ENCODE measurements at places on chromosomes 7 and 10.

- DNase-seq: no peak
Observed at GRCh38 chr10:85614981-85615380, 751.6 kb downstream of the GRID1 start.

GRCh38 chr10:80924063-80924952 is 386.6 kb downstream of the SH2D4B start:
- DNase-seq: no peak

DNA sequence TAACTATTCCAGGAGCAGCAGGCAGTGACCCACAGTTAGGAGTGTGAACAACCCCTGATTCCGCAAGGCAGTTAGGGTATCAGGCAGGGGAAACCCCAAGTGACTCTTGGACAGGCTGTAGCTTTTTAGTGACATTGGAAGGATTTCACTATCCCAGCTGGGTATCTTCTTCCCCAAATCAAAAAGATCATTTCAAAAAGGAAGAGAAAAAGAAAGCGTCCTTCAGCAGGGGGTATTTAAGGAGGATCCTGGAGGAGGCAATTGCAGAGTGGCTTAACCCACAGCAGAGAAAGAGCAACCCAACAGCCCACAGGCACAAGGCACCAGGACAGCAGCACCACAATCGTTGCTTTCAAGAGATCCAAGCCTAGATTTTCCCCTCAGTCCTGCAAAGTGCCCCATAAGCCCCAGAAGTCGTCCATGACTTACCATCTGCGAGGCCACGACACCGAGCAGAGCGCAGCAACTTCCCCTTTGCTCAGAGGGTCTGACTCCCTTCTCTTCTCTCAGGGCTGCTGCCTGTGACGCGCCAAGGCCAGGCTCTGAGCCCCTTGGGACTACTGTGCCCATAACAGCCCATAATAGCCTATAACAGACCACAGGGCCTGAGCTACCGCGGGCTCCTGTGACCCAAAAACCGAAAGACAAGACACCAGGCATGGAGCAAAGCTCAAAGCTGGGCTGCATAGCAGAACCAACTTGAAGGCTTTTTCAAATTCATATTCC is 19.8 kb downstream of the PIK3AP1 start:
- DNase-seq: no peak

GRCh38 chr10:10125676-10126075 is 892.0 kb upstream of the CELF2 start:
- no peak for DNase-seq

DNA sequence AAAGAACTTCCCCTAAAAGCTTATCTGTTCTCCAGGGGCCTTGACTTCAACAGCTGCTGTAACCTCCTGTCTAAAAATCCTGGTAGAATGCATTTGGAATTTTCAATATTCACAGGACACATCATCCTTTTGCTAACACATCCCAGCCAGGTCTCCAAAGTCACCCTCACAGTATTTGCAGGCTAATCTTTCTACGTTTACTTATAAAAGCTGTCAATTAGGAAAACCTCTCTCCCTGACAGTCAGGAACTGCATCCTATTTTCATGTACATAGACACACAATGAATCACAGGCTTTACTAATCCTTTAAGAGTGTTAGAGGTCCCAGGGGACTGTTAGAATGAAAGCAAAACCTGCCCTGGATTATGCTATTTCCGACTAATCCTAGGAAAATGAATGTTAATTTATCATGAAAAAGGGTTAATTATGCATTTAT is 102.2 kb downstream of the GFRA1 start:
- DNase-seq: no peak

- no peak for DNase-seq
Observed at GRCh38 chr7:40546616-40547501, 412.1 kb downstream of the SUGCT start.

DNA sequence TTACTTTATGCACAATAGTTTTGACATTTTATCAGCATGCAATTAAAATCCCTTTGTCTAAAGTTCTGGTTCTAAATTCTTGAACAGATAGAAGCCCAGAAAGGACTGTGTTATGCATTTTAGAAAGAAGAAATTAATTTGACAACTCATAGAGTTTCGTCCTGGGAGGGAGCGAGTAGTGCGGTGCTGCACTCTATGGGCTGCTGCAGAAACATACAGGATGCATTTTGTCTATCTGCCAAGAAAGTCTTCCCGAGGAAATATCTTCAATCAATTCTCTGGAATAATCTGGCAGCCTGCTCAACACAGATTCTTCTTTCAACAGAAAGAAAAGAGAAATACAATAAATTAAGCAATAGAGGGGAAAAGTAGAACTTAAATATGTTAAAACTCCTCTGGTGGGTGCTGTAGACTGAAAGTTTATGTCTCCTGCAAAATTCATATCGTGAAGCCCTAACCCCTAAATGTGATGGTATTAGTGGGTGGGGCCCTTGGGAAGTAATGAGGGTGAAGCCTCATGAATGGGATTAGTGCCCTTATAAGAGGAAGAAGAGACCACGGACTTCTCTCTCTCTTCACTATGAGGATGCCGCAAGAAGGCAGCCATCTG is 39.0 kb upstream of the IFRD1 start:
- DNase-seq: no peak

DNA sequence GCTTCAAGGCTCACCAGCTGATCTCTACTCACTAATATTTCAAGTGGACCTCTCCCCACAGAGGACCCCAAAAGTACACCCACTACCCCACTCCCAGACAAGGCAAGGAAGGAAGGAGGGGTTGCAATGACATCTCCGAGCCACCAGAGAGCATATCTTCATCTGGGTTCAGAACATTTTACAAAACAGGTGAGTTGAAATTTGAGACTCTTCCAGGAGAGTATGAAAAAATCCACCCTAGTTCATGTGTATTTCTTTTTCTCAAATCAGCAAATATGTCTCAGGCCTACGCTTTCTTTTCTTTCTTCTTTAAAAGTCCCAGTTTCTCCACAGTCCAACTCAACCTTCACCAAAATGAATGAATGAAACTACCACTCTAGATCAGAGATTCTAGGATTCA is 61.9 kb downstream of the SGMS1 start:
- DNase-seq: no peak

- no peak for DNase-seq
Observed at GRCh38 chr10:67858971-67859370, 21.0 kb upstream of the DNAJC12 start.

DNA sequence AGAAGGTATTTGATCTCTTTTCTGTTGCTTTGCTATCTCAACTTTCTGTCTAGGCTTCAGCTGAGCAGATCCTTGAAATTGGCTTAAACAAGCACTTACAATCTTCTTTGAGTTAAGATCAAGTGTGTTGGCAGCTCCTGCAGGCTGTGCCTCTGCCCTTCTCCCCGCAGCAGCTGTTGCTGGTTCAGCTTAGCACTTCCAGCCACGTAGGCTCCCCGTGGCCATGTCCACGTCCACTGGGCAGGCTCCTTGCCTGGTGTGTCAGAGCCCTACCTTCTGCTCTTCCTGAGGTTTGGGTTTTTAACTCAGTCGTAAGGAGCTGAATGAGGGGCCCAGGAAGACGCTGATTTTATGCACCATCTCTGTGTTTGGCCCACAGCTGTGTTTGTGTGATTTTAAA is 47.2 kb downstream of the CAMK1D start:
- no peak for DNase-seq

DNA sequence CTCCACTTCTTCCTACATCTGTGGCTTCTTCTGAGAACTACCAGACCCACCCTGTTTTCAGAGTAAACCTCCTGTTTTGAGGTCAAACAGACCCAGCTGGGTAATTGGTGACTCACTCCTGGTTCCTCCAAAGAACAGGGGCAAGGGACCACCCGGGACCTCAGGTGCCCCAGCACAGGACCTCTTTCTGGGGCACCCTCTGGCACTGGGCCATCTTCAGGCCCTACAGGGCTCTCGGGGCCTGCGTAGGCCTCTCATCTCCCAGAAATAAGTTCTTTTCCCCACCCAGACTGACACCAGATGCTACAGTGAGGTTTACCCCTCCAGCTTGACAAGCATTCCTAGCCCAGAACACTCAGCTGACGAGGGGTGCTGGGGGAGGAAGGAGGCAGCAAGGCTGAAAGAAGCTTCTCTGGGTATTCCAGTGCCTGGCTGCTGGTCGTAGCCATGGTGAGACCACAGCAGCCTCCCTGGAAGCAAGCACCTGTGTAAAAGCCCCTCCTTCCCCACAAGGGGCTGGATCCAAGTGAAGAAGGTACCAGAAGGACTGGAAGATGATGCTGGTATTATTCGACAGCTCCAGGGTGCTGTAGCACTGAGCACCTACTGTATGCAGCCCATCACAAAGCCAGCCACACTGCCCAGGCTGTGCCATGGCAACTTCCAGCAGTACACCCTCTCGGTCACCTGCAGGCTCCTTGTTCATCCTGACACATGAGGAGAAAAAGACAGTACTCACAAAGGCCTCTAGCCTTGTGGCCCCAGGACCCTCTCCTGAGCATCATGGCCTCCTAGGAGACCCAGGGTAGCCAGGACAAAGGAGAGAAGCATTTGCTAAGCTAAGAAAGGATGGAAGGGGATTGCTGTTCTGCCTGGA is 47.4 kb downstream of the ALOX5 start:
- no peak for DNase-seq

DNA sequence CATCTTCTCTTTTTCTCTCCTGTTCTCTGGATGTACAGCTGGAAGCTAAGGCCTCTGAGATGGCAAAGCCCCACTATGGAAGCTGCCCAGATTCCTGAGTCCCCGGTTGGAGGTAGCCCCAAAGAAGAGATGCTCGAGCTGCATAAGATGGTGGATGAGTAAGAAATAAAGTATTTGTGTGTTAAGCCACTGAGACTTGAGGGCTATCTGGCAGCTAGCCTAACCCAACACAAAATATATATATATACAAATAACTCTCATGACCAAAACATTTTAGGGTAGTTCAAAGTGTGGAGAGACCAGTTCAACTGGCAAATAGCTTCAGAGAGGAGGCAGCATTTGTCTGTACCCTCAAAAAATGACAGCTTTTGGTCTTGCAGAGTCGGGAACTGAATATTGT is 72.4 kb upstream of the PDE1C start:
- no peak for DNase-seq

DNA sequence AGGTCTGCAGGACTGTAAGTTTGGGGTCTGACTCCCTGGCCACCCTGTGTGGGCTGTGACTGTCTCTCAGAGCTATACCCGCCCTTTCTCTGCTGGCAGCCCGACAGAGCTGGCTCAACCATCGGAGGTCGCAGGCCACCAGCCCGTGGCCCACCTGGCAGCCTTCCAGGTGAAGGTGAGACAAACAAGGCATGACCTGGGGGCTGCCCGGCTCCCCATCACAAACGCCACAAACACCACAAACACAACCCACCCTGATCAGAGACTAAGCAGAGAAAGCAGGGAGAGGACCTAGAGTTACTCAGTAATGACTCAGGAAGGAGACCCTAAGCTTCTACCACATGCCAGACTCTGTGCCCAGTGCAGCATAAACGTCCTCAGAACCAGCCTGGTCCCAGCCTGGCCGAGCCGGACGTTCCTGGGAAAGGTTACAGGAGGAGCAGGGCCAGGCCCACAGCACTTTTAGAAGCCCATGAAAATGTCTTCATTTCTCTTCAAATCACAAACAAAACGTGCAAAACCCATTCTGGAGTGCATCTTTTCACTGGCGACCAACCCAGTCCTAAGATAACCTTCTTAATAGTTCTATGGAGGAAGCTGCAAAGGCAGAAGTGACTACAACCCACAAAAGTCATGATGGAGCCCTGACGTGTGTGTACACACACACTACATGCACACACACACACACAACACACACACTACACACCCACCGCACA is 66.8 kb downstream of the MKI67 start:
- no peak for DNase-seq

DNA sequence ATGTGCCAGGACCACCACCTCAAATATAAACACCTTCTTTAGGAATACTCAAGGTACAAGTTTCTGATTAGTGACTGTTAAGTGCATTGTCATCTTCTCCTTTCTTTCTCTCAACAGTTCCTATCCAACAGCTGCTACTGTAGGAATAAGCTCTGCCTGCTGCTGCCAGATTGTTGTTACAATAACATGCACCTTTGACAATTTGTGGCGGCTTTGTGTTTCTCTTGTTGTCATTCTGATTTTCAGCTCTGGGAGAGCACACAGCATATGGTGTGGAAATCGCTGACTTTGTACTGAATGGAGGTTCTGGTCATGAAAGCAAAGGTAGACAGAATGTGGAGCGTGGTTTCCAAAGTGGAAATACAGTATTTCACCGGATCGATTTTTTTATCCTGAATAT is 182.8 kb downstream of the SEC23IP start:
- DNase-seq: no peak

GRCh38 chr10:62335326-62335725 is 38.8 kb upstream of the ZNF365 start:
- no peak for DNase-seq

GRCh38 chr10:104037261-104037951 is 48.3 kb downstream of the COL17A1 start:
- no peak for DNase-seq

DNA sequence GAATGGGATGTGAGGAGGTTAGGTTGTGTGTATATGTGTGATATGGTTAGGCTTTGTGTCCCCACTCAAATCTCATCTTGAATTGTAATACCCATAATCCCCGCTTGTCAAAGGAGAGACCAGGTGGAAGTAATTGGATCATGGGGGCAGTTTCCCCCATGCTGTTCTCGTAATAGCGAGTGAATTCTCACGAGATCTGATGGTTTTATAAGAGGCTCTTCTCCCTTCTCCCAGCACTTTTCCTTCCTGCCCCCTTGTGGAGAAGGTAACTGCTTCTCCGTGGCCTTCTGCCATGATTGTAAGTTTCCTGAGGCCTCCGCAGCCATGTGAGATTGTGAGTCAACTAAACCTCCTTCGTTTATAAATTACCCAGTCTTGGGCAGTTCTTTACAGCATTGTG is 47.3 kb downstream of the NPVF start:
- DNase-seq: no peak

GRCh38 chr10:7501157-7501556 is 90.3 kb upstream of the SFMBT2 start:
- no peak for DNase-seq

GRCh38 chr10:133474665-133475424 is 21.1 kb downstream of the SCART1 start:
- DNase-seq: no peak

DNA sequence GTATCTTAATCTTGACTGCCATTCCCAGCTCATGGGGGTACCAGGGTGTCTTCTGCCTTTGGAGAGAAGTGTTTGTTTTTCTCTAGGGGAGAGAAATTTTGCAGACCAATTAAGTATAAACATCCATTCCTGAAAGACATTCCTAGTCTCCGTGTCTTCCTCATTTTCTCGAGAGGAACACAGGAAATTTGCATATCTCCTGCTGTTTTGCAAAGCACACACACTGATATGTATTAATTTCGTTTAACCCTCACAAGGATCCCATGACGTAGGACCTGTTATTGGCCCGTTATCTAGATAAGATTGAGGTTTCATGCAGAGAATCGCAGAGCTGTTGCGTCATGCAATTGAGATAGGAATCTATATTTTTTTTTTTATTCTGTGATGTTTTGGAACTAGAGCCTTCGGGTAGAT is 944 bp downstream of the RHBDD2 start:
- DNase-seq: no peak

All from NCI-H1930 (cell line).